Stimulated activated naive CD8-positive, alpha-beta T cell treated with anti-CD3 and anti-CD28 coated beads, Interleukin-15, Interleukin-2, amounts not matched to agents 100 U/mL and 50 U/mL, for 24 hours (primary cell): ENCODE measurements at places on chromosomes 16 and 17.

GRCh38 chr17:82177761-82178498 is 34.7 kb downstream of the CCDC57 start:
- no peak for DNase-seq

- DNase-seq: peak; percentile 60
Measured at GRCh38 chr16:88561485-88562359, 8.5 kb upstream of the ZC3H18 start.

GRCh38 chr17:72588561-72588960 is 467.7 kb downstream of the SOX9 start:
- DNase-seq: no peak

DNA sequence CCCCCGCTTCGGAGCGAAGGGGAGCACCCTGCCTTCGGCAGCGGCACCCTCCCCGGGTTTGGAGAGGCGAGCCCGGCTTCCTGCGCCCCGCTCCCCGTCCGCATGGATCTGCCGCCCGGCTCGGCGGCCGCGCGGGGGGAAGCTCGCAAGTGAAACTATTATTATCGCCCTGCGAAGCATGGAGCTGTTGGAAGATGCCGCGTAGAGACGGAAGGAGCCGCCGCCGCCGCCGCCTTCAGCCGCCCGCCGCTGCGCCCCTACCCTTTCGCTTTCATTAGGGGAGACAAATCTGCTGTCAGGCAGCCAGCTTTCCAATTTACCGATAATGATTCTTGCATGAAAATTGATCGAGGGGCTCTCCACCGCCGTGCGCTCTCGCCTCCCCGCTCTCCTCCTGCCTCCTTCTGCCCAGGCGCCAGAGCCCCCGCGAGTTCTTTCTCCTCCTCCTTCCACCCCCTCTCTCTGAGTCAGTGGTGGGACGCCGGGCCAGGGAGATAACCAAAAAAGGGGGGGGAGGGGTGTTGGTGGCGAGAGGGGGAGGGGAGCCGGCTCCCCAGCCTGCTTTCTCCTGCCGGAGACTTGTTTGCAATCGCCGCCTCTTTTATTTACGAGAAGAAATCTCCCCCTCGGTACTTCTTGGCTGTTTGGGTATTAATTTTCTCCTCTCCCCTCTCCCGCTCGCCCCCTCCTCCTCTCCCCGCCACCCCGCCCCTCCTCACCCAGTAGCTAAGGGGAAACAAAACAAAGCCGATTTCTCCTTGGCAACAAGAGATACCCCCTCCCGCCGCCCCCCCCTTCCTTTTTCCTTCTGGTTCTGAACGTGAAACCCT is 58.0 kb upstream of the GSE1 start:
- DNase-seq: peak; percentile 77

- no peak for DNase-seq
Measured at GRCh38 chr16:23080329-23080728, 68.9 kb downstream of the USP31 start.

- no peak for DNase-seq
Measured at GRCh38 chr16:7324321-7324720, 8.3 kb upstream of the RBFOX1 start.

DNA sequence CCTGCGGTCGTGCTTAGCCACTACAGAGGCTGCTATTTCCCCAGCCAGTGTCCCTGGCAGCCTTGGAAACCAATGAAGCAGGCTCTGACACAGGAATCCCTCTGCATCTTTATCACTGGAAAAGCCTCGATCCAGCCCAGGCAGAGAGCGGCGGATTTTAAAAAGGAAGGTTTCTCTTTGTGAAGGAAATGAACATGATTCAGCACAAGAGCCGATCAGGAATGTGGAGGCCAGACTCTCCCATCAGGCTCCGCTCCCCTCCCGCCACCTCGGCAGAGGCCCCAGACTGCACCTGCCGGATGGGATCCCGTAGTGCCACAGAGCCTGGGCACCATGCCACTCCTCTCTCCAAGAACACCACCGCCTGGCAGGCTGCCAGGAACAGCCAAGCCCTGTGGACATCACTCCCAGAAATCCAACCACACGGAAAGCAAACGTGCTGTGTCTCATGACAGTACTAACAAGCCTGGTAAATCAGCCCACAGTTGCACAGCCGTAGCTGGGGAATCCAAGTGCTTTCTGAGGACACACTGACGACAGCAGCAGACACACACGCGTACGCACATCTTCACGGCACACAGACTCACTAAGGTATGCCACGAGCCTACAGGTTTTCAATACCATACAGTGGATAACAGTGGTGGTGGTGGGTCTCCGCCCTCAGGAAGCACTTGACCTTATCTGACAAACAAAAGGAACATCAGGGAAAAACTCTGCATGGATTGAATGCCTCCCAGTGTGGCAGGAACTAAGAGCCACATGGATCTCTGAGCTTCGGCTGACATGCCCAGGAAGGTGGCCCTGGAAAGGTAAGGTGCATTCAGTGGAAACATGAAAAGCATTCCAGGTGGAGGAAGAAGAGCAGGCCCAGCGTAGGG is 5.4 kb downstream of the LRRC75A start:
- no peak for DNase-seq

DNA sequence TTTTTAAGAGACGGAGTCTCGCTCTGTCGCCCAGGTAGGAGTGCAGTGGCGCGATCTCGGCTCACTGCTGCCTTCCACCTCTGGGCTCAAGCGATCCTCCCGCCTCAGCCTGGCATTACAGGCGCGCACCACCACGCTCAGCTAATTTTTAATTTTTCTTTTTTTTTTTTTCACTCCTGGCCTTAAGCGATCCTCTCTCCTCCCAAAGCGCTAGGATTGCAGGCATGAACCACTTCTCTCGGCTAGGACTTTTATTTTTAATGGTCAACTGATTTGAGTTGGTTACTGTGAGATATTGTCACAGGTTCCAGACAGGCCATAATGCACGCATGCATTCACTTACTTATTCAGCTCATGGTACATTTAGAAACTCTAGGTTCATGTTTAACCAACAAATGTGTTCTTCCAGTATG is 888 bp downstream of the PIGW start:
- no peak for DNase-seq

- DNase-seq: no peak
Measured at GRCh38 chr16:14101415-14101814, 30.3 kb downstream of the MRTFB start.

DNA sequence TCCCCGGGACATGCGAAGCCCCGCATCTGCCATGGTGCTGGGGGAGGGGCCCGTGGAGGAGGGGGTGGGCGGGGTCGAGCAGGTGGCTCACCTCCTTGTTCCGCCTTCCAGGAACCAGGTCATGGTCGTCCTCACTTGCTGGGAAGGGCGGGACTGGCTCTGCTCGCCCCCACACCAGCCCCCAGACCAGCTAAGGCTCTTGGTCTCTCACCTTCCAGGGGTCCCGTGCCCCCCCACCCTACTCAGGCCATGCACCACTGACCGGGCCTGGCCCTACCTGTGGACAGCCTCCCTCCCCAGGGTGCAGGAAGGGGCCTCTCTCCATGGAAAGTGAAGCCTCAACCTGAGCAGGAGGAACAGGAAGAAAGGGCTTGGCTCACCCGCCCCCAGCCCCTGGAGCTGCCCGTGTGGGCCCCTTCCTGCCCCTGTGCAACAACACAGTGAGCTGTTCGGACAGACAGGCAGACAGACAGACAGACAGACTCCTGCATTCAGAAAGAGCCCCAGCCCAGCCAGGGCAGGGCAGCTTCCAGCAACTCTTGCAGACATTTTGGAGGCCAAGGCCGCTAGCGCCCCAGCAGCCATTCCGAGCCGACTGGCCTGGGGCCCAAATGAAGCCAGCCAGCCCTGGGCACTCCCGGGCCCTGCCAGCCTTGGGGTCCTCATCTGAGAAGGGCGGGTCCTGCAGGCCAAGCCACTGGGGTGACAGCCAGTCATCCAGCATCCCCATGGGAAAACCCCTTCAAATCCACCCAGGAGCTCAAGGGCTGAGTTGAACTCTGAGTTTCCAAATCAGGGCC is 8.1 kb upstream of the KREMEN2 start:
- no peak for DNase-seq

DNA sequence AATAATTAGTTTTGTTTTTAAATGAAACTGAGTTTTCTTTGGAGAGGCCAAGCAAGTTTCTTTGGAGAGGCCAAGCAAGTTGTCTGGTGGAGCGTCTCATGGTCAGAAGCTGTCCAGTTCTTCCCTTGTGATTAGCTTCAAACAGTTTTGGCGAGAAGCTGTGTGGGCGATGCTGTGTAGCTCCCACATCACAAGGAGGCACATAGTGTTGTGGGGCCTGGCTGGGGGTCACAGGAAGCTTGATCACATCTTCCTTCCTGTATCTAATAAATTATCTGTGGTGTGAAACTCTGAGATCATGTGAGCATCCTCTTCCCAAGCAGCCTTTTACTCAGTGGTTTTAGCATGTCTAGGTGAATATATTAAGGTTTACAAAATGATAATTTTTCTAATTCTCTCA is 33.9 kb downstream of the SPECC1 start:
- peak; percentile 7 for DNase-seq

DNA sequence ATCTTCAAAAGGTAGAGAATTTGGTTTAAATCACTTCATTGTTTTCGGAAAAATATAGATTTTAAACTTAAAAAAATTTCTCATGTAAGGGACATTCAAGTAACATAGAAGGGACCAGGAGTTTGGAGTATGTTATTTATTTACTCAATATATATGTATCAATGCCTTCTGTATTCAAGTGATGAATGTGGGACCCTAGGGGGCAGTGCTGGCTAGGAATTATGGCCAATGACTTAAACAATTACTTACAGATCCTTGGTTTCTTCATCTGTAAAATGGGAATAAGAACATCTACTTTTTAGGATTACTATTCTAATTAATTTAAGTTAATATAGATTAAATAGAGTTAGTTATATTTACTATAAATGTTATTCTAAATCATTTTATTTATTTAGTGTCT is 886.3 kb upstream of the RBFOX1 start:
- no peak for DNase-seq

GRCh38 chr16:61644736-61645135 is 391.5 kb downstream of the CDH8 start:
- DNase-seq: no peak

DNA sequence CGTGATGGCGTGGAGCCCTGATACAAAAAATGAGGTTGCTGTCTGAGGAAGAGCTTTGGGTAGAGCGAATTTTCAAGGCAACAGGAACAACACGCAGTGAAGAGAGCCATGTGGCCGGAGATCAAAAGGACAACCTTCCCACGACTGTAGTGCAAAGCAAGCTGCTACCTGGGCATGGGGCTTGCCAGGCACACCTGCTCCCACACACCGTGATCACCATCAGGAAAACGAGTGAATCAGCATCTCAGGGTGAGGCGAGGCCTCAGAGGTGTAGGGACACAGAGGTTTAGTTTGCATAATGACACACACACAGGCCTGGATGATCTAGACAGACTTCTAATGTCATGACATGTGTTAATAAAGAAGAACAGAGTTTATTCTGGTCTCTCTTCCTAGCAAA is 65.7 kb downstream of the PARN start:
- DNase-seq: no peak

- DNase-seq: no peak
Measured at GRCh38 chr17:12078791-12079190, 58.1 kb downstream of the MAP2K4 start.

DNA sequence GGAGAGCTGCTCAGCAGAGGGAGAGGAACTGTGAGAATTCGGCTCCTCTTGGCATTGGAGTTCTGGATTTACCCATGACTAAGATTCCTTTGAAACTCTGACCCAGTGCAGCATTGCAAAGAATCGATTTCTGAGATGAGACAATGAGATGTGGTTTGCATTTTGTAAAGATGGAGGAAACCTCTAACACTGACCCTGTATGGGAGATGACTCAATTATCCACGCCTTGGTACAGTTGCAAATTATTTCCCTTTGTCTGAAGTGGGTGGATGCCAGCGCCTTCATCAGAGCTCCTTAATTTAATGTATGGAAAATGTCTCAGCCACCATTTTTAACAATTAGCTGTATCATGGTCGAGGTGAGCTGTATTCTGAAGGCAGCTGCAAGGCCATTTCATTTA is 53.4 kb downstream of the NUP93 start:
- no peak for DNase-seq

GRCh38 chr17:38702916-38703741 is 1.9 kb upstream of the MLLT6 start:
- peak; percentile 54 for DNase-seq

DNA sequence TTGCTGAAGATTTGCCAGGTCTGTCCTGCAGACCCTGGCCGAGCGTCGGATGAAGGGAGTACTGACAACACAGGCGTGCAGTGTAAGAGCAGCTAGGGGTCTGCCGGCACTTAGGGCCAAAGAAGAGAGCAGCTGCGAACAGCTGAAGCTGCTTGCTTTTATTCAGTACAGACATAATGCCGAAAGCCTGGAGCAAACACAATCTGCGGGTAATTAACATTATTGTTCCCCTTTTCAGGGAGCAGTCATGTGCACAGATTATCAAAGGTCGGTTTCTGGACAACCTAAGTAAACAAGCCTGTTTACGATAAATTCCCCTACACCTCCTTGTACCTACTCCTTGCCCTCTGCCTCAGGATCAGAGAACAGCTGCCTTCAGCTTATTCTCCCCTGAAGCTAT is 12.0 kb upstream of the KRT23 start:
- DNase-seq: no peak

- DNase-seq: peak; percentile 66
Measured at GRCh38 chr17:82126556-82127314, 28.7 kb upstream of the FASN start.

DNA sequence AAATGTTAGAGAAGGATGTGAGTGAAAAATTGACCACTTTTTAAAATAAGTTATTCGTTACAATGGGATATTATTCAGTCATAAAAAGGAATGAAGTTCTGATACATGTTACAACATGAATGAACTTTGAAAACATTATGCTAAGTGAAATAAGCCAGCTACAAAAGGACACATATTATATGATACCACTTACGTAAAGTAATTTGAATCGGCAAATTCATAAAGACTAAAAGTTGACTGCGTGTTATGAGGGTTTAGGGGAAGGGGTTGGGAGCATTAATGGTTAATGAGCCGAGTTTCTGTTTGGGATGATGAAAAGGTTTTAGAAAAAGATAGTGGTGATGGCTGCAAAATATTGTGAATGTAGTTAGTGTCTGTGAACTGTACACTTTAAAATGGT is 73.1 kb downstream of the USP32 start:
- DNase-seq: no peak

GRCh38 chr17:69434164-69434579 is 19.7 kb downstream of the MAP2K6 start:
- no peak for DNase-seq
